Caco-2 (cell line): ENCODE measurements at places on chromosomes 2 and 18. TPM values are rescaled to one million over a fixed set of nuclear protein-coding genes. Genes with fewer than 3 reads are reported as not detected.

GRCh38 chr18:48342581-48342980, 66.6 kb downstream of the ZBTB7C start:
- no peak for DNase-seq

LYPD6 gene
- total RNA-seq, result 9.0 and 10.5 TPM in 2 replicates

- DNase-seq, result no peak
These were observed 144.5 kb downstream of the ACKR3 start for GRCh38 chr2:236714080-236714479.

CCDC121 gene
- 3.9 and 4.7 TPM in 2 replicates for total RNA-seq

GRCh38 chr2:182543741-182544525, 117.1 kb upstream of the PDE1A start:
- DNase-seq, result no peak

MFSD2B gene
- total RNA-seq, result 0.44 and 0.48 TPM in 2 replicates
